ENCODE measurements at places on chromosomes 1 and 21.

- peak; percentile 83 for DNase-seq
These were observed 176.9 kb upstream of the LMO4 start for GRCh38 chr1:87151500-87152421.

GRCh38 chr1:20786253-20787028, 666 bp downstream of the HP1BP3 start:
- peak; percentile 98 for DNase-seq

DNA sequence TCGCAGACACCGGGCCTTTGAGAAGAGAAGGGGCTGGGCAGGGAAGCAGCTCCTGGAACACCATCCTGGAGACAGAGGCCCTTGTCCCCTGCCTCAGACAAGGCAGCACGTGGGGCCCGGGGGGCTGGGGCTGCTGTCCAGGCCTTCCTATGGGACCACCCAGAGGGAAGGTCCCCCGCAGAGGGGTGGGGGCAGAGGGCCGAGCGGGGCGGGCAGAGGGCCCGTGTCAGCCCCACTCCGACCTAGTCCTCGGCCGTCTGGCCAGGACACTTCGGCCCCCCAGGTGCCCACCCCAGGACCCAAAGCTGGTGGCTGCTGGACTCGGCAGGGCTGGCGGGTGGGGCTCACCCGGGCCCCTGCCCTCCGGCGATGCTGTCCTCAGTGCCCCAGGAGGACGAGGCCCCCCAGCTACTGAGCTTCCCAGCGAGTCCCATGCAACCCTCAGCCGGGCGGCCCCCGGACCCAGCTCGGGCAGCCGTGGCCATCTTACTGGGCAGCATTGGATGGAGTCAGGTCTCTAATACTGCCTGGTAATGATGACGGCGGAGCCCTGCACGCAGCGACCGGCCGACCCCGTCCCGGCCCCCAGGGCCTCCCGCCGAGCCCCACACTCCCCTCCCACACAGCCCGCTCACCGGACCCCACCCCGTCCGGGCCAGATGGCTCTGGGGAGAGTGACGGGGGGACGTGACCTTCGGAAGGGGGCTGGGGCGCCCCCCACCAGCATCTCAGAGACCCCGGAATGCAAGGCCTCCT, 6.9 kb upstream of the TTLL10 start:
- DNase-seq: no peak

- no peak for DNase-seq
These were observed 132.5 kb upstream of the KAZN start for GRCh38 chr1:14466006-14466405.

GRCh38 chr1:117656202-117656641, 50.4 kb downstream of the TENT5C start:
- peak; percentile 82 for DNase-seq

DNA sequence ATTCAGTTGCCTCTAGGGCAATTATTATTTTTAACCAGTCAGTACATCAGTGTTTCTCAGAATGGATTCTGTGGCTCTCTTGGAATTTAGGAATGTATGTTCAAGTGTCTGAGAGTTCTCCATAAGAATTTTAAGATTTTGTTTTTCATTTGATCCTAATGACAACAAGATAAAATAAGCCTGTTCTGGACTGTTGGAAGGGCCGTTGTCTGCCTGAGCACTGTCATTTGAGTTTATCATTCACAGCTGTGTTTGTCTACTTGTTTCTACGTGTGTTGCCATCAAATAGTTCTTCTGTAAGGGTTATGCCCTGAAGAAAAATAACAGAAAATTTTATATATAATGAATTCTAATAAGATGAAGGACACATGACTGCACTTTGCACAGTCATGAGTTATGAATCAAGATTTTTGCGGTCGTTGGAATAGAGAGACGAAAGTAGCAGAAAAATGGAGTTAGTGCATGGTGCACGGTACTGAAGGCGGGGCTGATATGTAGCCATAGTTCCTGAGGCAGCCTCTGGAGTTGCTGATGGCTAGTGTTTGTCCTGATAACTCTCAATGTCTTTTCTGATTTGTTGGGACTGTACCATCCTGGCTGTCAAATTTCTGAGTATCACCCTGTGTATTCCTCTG, 92.5 kb downstream of the NOS1AP start:
- no peak for DNase-seq
